ENCODE measurements at places on chromosomes 12 and 14.

DNA sequence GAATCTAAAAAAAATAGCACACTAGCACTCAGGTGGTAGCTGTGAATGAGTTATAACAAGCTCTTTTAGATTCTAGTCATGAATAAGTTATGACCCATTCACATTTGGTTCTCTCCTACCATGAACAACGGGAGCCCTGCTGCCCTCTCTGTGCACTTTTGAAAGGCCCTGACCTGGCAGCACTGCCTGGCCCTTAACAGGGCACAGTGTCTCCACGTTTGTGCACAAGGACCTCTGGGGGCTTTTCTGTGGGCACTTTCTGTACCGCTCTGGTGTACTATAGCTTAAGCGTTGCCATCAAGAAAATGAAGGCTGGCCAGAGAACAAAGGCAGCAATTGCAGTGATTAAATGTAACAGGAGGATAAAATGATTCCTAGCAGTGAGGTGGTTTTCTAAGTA is 21.2 kb downstream of the CCDC92 start:
- DNase-seq, result no peak

GRCh38 chr12:39638178-39638577 is 18.6 kb upstream of the ABCD2 start:
- no peak for DNase-seq

- no peak for DNase-seq
These were observed 287.7 kb upstream of the RTL1 start for GRCh38 chr14:101191101-101191720.

GRCh38 chr12:110234331-110234751 is 46.7 kb upstream of the ATP2A2 start:
- DNase-seq, result no peak

DNA sequence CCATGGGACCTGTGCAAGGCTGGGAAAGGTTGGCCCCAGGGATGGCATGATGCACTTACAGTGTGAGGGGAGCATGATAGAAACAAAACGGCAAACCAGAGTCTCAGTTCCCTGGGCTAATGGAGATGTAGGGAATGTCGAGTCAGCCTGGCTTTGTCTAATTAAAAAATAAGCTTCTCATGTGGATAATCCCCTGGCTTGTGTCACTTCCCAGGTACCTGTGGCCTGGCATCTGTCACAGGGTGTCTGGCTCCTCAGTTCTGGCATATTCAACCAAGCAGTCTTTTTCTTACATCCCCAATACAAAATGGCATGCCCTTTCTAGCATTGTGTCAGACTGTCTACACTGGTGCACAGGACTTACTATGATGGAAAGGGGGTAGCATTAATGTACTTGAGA is 261.4 kb downstream of the GRIN2B start:
- DNase-seq, result no peak

- no peak for DNase-seq
These were observed 46.5 kb downstream of the LRCOL1 start for GRCh38 chr12:132563911-132564310.

DNA sequence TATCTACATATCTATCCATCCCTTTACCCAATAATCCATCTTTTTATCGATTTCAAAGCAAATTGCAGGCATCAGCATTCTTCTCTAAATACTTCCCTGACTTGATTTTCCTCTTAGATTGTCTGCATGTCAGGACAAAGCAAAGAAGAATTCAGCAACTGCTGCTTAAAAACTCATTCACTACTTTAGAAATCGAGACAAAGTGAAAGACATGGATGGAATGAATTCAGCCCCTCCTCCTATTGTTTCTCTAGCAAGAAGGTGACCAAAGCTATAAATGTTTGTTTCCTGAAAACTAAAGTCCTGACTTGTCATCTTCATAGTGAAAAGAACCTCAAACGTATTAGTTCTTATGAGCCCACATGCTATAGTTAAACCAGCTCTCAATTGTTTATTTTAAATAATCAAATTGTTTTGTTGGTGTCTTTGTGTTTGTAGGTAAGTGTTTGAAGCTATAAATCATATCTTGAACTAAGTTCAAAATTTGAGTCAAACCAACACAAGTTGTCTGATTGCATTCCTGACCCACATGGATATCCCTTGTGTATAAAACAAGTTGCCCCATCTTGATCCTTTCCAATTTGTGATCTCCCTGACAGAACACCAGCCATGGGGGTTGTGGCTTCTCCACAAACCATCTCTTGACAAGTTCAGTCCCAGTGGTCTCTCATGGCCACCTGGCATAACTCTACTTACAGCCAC is 58.6 kb upstream of the ARHGAP5 start:
- DNase-seq, result no peak

GRCh38 chr14:55094292-55095157 is 34.5 kb upstream of the LGALS3 start:
- DNase-seq, result no peak

DNA sequence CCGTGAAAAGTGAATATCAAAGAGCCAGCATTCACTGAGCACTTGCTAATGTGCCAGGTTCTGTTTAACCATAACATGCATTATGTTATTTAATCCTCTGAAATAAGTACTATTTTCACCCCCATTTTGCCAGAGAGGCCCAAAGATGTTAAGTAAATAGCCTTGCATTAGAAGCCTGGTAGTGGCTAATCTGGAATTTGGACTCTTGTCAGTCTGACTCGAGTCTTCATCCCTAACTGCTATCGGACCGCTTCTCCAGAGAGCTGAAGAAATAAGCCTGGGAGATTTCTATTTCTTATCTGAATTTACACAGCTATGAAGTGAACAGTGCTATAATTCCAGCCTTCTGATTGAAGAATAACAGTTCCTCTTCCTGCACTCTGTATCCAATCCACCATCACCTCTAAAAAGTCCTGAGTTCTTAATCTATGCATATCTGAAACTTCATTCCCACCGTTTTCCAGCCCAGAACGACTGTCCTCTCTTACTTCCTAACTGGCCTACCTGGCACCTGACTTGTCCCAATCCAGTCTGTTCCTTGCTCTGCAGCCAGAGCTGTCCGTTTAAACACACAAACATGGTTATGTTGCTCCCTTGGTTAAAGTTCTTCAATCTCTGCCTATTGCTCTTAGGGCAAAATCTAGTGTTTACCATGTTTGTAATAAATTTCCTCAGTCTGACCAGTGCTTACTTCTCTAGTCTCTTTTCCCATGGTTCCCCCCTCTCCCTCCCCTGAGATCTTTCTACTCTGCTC is 2.3 kb downstream of the POLR3B start:
- no peak for DNase-seq

GRCh38 chr12:105451211-105451610 is 120.7 kb downstream of the C12orf75 start:
- no peak for DNase-seq

DNA sequence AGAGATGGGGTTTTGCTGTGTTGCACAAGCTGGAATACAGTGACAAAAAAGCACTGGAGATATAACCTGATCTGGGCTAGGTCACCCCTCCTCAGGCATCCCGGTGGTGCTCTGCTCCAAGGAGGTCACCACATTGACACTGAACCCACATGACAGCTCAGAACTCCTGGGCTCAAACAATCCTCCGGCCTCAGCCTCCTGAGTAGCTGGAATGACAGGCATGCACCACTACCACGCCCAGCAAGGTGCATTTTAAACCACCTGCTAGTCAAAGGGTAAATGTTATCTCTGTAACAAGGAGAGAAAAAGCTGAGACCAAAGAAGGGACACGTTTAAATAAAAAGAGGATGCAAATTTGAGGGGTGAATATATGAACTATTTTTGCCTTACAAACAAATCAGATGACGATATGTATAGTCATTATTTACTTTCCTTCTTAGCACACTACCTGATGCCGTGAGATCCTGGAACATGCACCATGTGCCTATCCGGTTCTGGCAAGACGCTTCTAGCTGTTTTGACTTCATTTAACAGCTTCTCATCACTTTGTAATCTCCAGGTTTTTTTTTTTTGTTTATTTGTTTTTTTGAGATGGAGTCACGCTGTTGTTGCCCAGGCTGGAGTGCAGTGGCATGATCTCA is 135.1 kb downstream of the PPM1H start:
- no peak for DNase-seq
